Glomerular endothelial cell (primary cell): ENCODE measurements at places on chromosomes 16 and 17. TPM values are rescaled to one million over a fixed set of nuclear protein-coding genes. Genes with fewer than 3 reads are reported as not detected.

DNA sequence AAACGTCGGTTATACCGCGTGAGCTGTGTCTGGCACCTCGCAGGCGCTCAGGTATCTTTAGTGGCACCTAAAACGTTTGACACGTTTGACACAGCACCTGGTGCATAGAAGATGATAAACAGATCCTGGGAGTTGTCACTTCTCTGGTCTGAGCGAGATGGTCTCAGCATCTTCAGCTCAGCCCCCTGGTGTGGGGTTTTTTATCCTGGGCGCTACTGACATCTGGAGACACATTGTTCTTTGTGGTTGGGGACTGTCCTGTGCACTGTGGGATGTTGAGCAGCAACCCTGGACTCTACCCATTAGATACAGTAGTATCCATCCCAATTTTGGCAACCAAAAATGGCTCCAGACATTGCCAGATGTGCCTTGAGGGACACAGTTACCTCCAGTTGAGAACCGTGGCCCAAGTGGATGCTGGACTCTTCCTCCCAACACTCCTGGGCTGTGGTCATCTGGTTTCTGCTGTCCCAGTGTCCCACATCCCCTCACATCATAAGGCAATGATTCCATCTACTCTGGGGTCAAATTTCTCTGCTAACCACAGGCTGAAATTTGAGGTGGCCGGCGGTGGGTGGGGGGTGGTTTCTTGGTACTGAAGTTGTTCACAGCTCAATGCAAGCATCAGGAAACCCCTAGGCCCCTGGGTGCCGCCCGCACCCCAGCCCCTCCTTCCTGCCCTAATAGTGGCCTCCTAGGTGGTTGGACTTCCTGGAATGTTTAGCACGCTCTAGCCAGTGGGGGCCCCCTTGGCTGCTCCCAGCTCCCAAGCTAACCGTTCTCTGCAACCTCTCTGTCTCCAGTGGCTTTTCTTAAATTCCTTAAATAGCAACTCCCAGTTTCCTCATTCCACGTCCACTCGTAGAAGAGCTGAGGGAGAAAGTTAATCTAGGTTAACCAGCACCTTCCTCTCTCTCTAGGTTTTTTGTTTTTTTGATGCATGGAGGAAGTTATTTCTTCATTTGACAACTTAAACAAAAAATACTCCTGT is 124.8 kb downstream of the ABCC1 start:
- no peak for DNase-seq

TMEM220 gene
- 1.6 and 9.4 TPM in 2 replicates for total RNA-seq

DNA sequence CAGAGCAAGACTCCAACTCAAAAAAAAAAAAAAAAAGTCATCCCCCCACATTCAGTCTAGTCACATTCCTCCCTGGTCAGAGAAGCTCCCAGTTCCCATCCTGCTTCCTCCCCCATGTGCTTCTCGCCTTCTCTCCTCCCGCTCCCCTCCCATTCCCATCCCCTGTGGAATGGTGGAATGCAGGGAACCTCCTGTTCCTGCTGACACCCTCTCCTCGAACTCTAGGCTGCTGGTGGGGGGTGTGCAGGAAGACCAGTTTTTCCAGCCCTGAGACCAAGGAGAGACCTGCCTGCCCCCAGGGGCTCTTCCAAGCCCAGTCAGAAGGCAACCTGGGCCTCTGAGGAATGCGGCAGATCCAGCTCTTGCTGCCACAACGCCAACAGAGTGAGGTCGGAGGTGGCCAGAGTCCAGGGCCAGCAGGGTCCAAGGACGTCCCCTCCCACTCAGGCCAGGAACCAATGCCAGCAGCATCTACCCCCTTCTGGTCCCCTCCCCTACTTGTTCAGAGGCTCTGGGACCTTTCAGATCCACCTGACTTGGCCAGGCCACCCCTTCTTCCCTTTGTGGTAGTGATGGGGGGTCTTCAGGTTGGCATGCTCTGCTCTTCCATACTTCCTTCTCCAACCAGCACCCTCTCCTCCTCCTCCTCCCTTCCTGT is 39.3 kb upstream of the TAC4 start:
- DNase-seq: no peak

GRCh38 chr17:72387487-72387886 is 266.7 kb downstream of the SOX9 start:
- DNase-seq: no peak

ZMYND15 gene
- 0.06 and 0.15 TPM in 2 replicates for total RNA-seq

G6PC1 gene
- not detected in 2 replicates for total RNA-seq

DNA sequence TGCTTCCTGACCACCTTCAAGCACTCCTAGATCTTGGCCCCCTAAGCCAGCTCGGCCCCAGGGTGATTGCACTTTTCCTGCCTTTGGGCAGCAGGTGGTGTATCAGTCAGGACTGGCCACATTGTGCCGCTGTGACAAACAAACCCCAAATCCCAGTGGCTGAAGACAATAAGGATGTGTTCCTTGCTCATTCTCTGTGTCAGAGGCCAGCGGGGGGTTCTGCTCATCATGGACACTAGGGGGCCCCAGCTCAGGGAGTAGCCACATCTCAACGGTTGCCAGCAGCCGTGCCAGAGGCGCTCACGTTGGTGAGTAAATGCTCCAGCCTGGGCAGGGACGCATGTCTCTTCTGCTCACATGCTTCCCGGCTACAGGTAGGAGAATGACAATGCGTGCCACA is 60.4 kb downstream of the ZDHHC7 start:
- no peak for DNase-seq

GRCh38 chr17:79272666-79273219 is 198.1 kb downstream of the ENGASE start:
- no peak for DNase-seq

DNA sequence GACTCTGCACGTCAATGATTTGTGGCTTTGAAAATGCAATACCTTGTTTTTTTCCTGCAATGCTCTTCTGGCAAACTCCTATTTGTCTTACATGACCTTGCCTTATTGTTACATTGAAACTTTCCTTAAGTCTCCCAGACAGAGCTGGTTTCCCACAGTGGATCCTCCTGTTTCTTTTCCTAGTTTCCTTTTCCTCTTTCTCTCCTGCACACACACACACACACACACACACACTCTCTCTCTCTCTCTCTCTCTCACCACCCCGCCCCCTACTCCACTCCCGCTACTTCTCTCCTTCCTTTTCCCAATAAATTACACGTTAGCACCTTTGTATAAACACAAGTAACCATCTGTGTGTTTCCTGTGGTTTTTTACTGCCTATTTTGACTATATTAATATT is 2.3 kb downstream of the ORC6 start:
- DNase-seq: no peak
